ENCODE measurements at places on chromosomes 6 and 20.

DNA sequence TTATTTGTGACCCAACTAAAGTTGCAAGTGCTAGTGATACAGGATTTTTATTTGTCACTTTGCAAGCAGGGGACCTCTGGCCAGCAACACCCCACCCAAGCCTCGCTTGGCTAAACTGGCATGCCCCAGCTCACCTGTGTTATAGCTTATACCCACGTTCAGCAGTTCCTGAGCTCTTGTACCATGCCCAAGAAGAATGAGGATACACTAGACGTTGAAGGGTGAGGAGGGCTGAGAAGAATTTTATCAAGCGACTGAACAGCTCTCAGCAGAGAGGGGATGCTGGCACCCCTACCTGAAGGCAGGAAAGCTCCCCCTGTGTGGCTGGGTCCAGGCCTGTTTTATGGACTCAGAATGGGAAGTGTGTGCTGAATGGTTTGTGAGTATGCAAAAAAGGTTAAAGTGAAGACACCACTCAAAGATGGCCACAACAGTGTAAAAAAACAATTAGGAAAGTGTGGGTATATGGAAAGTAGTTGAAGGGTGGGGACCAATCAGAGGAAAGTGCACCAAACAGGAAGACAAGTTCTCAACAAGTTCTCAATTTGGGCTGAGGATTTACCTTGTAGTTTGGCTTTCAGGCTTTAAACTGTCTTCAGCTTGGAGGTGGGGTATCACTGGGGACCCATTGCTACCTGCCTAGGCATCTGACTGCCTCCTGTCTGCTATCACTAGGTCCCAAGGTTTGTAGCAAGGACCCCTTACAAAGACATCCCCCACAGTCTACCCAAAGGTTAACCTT lies 15.0 kb downstream of the BTN2A1 start:
- DNase-seq: no peak

GRCh38 chr20:44983093-44983674 lies 16.9 kb downstream of the STK4 start:
- no peak for DNase-seq

DNA sequence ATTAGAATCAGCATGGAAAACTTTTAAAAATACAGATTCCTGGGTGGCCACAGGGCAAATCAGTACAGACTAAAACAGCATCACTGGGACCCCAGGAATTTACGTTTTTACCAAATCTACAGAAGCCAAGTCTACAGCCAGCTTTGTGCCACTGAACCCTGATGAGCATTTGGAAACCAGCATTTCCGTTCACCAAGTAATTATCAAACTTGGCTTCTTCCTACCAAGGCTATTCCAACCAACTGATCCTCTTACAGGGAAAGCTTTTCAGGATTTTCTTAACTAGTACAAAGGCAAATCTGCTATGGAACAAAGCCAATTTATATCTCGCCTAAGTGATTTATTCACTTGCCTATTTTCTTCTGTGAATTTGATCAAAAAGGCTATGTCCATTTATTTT lies 47.0 kb downstream of the PLAGL1 start:
- DNase-seq: no peak

DNA sequence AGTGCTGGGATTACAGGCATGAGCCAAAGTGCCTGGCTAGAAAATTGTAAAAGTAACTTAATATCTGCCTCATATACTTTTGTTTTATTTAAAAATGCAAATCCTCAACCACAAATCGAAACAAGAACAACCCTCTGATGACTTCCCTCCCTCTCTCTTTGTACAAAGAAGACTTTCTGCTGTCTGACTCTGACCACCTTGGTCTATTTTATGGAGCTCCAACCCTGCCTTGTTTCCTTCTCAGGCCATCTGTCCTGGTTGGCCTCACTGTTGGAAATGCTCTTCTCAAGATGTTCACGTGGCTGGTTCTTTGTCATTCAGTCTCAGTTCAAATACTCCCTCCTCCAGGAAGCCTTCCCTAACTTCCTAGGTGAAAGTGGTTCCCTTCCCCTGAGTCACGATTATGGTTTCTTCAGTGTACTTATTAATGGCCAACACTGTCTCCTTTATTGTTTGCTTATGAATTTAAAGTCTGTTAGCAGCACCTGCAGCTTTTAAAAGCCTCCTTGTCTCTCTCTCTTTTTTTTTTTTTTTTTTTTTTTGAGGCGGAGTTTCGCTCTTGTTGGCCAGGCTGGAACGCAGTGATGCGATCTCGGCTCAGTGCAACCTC lies 151.5 kb upstream of the SALL4 start:
- no peak for DNase-seq

DNA sequence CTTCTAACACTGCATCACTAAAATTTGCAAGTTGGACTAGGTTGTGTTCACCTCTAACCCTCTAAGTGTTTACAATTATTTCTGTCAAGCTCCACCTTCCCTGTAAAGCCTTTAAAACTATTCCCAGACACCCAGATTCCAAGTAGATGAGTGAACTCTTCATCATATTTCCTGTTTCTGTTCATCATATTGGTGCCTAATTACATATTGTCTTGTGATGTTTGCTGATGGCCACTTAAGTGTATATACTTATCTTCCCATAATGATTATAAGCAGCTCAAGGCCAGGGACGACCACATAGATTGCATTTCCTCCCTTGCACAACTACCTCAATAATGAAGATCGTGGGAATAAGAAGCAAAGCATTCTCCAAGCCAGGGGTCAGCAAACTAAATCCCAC lies 16.8 kb downstream of the TNFRSF21 start:
- peak; percentile 36 for DNase-seq

All from lung microvascular endothelial cell (primary cell).